Neural crest cell (in vitro differentiated cells): ENCODE measurements at places on chromosomes 1 and 21. TPM values are rescaled to one million over a fixed set of nuclear protein-coding genes. Genes with fewer than 3 reads are reported as not detected.

VASH2 gene
- 8.7 and 10.3 TPM in 2 replicates for total RNA-seq

EDARADD gene
- 3.0 TPM in 2 replicates for total RNA-seq

S100A7A gene
- not detected in 2 replicates for total RNA-seq

SUMO3 gene
- 92.1 and 97.7 TPM in 2 replicates for total RNA-seq

GOLT1A gene
- not detected in 2 replicates for total RNA-seq

CFHR2 gene
- total RNA-seq: not detected in 2 replicates

MIXL1 gene
- 0.37 and 0.41 TPM in 2 replicates for total RNA-seq

RGS13 gene
- total RNA-seq: not detected in 2 replicates

ZSWIM5 gene
- 13.1 and 13.2 TPM in 2 replicates for total RNA-seq

GRCh38 chr21:46518983-46519583 lies 60.4 kb downstream of the DIP2A start:
- H3K36me3 ChIP-seq: peaks cover 31% of the 10 kb centered on the region
- H3K27me3 ChIP-seq: no peaks in the 10 kb centered on the region
- H3K27ac ChIP-seq: peak overlapping the region; percentile 16
- no peak overlapping the region for H3K4me3 ChIP-seq
- no peak for DNase-seq

DNA sequence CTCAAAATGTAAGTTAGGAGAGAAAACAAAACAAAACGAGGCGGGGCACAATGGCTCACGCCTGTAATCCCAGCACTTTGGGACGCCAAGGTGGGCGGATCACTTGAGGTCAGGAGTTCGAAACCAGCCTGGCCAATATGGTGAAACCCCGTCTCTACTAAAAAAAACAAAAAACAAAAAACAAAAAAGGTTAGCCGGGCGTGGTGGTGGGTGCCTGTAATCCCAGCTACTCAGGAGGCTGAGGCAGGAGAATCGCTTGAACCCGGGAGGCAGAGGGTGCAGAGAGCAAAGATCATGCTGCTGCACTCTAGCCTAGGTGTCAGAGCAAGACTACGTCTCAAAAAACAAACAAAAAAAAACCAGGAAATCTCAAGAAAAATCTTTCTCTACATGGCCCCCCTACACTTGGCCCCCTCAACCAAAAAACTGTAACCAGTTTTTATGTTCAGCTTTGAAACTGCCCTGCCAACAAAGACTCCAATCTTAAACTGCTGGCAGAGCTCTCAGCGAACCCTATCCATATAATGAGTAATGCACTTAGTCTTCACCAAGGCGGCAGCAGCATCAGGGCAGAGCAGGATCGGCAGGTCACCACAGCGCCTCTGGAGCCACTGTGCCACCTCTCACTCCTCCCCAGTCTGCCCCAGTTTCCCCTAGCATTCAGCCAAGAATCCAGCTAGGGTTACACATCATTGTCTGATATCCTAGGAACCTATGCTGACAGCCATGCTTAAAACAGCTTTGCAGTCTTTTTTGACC lies 71.7 kb downstream of the JAK1 start:
- H3K27me3 ChIP-seq: peaks cover 13% of the 10 kb centered on the region
- H3K36me3 ChIP-seq: no peaks in the 10 kb centered on the region
- DNase-seq: no peak
- peaks cover 13% of the 10 kb centered on the region for H3K4me1 ChIP-seq
- no peak overlapping the region for H3K27ac ChIP-seq

DNA sequence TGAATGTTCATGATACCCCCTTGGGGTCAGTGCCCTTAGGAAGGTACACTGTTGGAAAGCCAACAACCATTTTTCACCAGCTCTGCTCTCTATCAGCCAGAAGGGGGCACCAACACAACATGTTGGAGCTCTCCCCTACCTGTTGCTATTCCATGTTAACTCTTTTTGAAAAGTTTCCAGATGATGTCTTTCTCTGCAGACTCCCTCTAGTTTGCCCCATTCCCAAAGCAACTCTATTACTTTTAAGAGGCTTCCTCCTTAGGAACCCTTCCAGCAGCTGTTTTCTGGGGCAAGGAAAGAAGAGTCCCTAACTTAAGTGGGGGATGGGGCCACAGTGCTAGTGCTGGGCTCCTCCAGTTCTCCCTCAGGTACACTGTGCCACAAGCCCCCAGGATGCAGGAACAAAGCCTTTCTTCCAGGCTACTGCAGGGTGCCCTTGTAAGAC lies 22.9 kb upstream of the NDC1 start:
- H3K36me3 ChIP-seq: no peaks in the 10 kb centered on the region
- no peaks in the 10 kb centered on the region for H3K27me3 ChIP-seq
- H3K4me1 ChIP-seq: no peaks in the 10 kb centered on the region
- peak; percentile 46 for DNase-seq
- H3K27ac ChIP-seq: no peak overlapping the region

DNA sequence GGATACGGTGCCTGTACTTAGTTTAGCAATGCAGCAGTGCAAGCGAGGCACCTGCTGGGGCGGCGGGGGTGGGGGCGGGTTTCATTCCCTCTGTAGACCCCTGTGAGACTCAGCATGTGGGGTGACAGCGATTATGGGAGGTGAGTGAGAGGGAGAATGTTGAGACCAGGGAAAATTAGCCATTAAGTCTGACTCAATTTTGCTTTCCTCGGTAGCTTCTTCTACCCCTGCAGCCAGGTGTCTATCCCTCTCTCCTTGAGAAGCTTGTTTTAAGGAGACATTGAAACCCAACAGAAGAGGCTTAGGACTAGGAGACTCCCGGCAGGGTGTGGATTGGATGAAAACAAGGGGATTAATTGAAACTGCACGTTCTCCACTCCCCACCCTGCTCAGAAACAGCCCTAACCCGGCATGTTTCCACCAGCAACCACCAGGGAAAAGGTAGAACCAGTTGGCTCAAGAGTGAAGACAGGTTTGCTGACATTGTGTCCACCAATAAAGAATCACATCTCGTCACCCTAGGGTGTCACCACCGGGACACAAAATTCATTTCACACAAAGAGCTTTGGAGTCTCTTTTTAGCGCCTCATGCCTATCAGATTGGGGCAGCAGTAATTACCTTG lies 20.6 kb upstream of the ATF3 start:
- no peak overlapping the region for H3K27ac ChIP-seq
- H3K36me3 ChIP-seq: no peaks in the 10 kb centered on the region
- no peak overlapping the region for H3K4me3 ChIP-seq
- peaks cover 6% of the 10 kb centered on the region for H3K27me3 ChIP-seq

GRCh38 chr1:168923521-168924136 lies 182.9 kb upstream of the ATP1B1 start:
- peaks cover 35% of the 10 kb centered on the region for H3K4me1 ChIP-seq
- H3K27me3 ChIP-seq: no peaks in the 10 kb centered on the region
- H3K27ac ChIP-seq: no peak overlapping the region
- H3K36me3 ChIP-seq: no peaks in the 10 kb centered on the region
- no peak overlapping the region for H3K4me3 ChIP-seq
- DNase-seq: no peak

GRCh38 chr1:223531742-223532341 lies 133.7 kb downstream of the CAPN8 start:
- H3K4me3 ChIP-seq: no peak overlapping the region
- H3K4me1 ChIP-seq: no peaks in the 10 kb centered on the region
- H3K27me3 ChIP-seq: peaks cover 35% of the 10 kb centered on the region
- DNase-seq: peak; percentile 67
- H3K27ac ChIP-seq: no peak overlapping the region

DNA sequence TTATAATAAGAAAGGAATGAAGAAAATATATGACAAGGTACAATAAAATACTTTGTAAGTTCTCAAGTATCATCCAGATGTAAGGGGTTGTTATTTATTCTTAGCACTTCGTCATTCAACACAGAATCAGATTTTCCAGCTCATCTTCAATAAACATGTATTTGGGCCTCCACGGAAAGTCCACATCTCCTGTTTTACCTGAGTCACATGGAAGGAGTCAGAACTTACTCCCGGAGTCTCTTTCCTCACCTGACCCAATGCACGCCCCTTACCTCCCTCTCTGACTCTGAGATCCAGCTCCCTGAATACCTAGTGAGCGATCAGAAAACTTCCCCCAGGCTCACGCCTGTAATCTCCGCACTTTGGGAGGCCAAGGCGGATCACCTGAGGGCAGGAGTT lies 1.5 kb upstream of the PMVK start:
- no peaks in the 10 kb centered on the region for H3K27me3 ChIP-seq
- peak overlapping the region; percentile 100 for H3K27ac ChIP-seq
- H3K4me3 ChIP-seq: peak overlapping the region; percentile 90
- no peaks in the 10 kb centered on the region for H3K36me3 ChIP-seq

GRCh38 chr21:35095859-35096291 lies 46.8 kb upstream of the RUNX1 start:
- no peak overlapping the region for H3K27ac ChIP-seq
- H3K27me3 ChIP-seq: no peaks in the 10 kb centered on the region
- no peaks in the 10 kb centered on the region for H3K4me1 ChIP-seq
- DNase-seq: no peak
